ENCODE measurements at places on chromosomes 4 and X. TPM values are rescaled to one million over a fixed set of nuclear protein-coding genes. Genes with fewer than 3 reads are reported as not detected.

Gene ERVMER34-1
- total RNA-seq = 0.49 TPM

Gene DMP1
- total RNA-seq = 0.06 TPM

Gene LYAR
- 33.7 TPM for total RNA-seq

Gene CT45A10
- total RNA-seq = 0.22 TPM

Gene SMR3B
- not detected for total RNA-seq

Gene CFAP99
- total RNA-seq = not detected

Gene HELT
- total RNA-seq = not detected

Gene NEIL3
- total RNA-seq = 9.5 TPM

Gene SLC9B1
- total RNA-seq = not detected

Gene GUCY2F
- not detected for total RNA-seq

Gene ETNPPL
- total RNA-seq = not detected

Gene SPANXB1
- 2.5 TPM for total RNA-seq
